GDM1 (cell line): ENCODE measurements at places on chromosomes 11 and 22.
A peak's percentile ranks its signal among the peaks of the same experiment; 100 is the strongest.

- no peak for DNase-seq
Measured at GRCh38 chr11:63805844-63806415, 7.3 kb upstream of the SPINDOC start.

DNA sequence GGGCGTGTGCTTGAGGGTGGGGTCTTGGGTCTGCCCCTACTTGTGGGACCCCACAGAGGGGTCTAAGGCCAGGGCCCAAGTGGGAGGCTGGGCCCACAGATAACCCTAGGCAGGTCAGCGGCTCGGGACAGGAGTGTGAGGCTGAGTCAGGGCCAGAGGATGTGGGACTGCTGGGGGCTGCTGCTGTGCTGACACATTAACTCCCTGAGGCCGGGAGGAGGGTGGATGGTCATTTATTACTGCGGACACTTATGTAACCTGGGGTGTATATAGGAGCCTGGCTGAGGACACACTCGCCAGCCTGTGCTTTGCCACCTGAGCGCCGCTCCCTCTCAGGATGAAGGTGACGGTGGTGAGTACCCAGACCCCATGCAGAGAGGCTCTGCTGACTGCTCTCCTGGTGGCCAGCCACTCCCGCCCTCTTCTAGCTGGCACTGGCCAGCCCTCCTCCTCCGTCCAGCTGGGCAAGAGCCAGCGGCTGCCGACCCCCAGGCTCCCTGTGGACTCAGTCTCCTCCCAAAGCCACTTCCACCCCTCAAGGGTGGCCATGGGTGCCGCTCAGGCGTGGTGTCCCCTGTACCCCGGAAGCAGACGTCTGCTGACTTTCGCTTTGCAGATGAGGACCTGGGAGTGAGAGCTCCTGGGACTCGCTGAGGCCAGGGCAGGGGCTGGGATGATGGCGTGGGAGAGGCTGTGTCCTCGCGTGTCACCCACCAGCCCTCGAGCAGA lies at the start of gene MIOX:
Gene MIOX, plus strand, starts transcription at position 299 of the 729 bp plus-strand sequence. Its CDS starts 39 bp downstream, at position 338.
- DNase-seq = no peak

- DNase-seq = no peak
Measured at GRCh38 chr22:44733426-44734106, 18.8 kb upstream of the ARHGAP8 start.

GRCh38 chr11:63686926-63687325 lies 5.6 kb downstream of the RTN3 start:
- DNase-seq = no peak

DNA sequence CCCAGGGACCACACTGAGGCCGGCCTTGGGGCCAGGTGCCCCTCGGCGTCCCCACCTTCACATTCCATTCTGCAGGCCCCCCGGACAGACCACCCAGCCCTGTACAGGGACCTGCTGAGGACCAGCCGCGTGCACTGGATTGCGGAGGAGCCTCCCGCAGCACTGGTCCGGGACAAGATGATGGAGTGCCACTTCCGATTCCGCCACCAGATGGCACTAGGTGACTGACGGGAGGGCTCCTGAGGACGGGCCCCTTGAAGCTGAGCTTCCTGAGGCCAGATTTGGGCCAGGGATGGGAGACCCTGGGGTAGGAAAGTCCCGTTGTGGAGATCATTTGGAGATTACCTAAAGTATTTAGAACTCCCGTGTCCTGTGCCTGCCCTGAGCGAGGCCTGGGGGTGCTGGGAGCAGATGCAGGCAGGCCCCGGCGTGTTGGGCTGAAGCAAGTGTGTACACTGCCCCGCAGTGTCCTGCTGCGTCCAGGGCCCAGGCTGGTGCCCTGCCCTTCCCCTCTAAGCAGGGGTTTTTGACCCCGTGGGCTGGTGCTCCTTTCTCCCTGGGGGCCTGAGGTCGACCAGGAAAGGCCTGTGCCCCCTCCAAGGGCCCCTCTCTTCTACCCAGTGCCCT lies 20.0 kb downstream of the TRMU start:
- peak; percentile 26 for DNase-seq

- no peak for DNase-seq
Measured at GRCh38 chr11:70490208-70490607, 91.9 kb downstream of the CTTN start.

DNA sequence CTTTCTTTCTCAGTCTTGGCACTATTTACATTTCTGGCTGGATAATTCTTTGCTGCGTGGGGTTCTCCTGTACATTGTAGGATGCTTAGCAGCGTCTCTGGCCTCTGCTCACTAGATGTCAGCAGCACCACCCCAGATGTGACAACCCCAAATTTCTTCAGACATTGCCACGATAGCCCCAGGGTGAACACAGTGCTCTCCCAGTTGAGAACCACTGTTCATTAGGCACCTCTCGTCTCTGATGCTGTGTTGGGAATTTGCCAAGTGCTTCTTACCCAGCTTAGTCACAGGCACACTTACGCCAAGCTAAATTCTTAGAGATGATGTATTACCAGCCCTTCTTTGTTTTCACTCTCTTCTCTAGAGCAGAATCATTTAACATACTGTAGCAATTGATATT lies 9.4 kb downstream of the TRIM6 start:
- no peak for DNase-seq

GRCh38 chr11:4448995-4449394 lies at the start of gene OR52K2:
TSS of gene OR52K2 (plus strand) at chr11:4449295. CDS start at chr11:4449340, 45 bp downstream.
- DNase-seq = no peak

DNA sequence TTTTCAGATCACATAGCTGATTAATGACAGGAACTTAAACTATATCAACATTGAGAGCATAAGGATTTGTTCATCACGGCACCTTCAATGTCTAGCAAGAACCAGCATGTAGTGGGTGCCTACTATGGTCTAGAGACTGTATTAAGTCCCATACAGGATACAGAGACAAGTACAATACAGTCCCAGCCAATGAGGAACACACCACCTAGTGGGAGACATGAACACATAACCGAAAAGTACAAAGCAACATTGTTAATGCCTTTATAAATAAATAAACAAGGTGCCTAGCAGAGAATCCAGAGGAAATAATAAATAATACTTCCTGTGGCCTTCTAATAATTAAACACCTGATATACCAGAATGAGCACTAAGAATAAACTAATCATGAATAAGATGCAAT lies 87.7 kb upstream of the OPCML start:
- DNase-seq = no peak

DNA sequence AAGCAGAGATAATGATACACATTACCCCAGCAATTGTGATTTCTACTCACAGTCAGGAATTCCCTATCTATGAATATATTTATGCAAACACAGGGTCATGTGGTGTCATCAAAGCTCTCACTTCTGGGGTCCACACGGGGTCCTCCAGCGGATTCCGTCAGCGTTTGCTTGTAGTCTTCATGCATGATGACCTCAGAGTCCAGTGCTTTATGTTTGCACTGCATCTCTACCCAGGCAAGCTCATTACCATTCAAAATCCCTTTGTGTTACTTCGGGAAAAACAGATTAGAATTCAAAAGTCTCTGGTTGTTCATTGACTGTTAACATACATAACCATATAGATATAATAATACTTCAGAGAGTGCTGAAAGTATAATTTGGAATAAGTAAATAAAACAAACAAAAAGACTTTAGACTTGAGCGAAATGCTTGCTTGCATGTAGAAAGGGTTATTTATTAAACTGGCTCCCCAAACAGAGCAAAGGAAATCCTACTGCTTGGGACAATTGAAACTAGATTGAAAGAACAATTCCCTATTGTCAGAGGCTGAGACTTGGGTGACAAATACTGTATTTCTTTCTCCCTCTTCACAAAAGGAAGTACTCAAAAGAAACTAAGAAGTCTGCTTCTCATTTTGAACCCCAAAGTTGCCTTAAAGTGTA lies 423.1 kb downstream of the ETS1 start:
- DNase-seq = no peak

GRCh38 chr11:16926883-16927626 lies 87.2 kb downstream of the PLEKHA7 start:
- DNase-seq = no peak

- no peak for DNase-seq
Measured at GRCh38 chr22:31604746-31605705, 57.0 kb downstream of the PISD start.

DNA sequence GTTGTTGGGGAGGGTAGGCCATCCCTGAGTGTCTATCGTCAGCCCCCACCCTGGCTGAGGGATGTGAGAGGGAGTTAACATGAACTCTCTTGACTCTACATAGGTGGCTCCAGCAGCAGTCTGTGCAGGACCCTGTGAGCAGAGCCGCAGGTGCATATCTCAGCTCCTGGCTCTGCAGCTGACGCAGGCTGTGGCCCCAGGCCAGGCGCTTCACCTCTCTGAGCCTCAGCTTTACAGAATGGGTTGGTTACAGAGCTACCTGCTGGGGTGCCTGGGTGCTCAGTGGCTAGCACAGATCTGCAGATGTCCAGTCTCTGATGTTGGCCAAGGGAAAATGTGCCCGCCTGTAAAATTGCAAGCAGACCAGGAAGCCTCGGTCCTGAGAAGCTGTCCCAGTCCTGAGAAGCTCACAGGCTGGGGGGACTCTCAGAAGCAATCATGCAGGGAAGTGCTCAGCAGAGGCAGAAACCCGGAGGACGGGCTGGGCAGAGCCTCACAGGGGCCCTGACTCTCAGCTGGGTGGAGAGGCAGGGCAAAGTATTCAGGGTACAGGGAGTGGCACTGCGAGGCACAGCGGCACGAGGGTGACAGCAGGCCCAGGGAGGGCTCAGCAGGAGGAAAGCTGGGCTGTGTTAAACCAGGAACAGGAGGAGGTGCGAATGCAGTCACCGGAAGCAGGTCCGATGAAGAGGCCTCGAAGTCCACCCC lies 15.9 kb upstream of the LRP5 start:
- DNase-seq = no peak

GRCh38 chr11:6225896-6226295 lies 8.5 kb downstream of the FHIP1B start:
- DNase-seq = no peak
